ENCODE measurements at places on chromosomes 12 and 14.

DNA sequence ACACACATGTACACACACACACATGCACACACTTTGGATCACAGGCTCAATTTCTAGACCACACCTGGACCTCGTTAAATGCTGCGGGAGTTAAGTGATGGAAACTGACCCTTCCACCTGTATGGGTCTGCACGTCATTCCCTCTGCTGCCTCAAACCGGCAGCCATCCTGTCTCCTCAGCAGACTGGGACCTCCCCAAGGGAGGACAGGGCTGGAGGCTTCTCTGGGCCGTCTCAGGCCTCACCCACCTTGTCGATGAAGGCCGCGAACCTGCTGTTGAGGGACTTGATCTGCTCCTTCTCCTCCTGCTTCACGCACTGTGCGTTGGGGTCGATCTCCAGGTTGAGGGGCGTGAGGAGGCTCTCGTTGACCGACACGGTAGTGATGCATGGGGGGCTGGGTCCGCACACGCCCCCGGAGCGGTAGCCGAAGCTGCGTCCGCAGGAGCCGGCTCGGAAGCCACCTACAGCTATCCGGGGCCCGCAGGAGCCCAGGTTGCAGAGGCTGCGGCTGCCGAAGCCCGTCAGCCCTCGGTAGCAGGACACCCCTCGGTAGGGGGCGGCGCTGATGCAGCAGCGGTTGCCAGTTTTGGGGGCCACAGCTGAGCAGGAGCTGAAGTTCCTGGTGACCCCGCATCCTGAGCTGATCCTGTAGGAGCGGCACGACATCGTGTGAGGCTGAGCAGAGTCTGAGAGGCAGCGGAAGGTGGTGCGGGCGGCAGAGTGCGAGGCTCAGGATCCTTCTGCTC, at the start of gene KRT85:
Gene KRT85, minus strand, starts transcription at position 744 of the 748 bp plus-strand sequence. Its CDS starts 76 bp downstream, at position 668.
- no peak for DNase-seq

GRCh38 chr12:9039397-9039977, 50.1 kb downstream of the KLRG1 start:
- DNase-seq: peak; percentile 72

DNA sequence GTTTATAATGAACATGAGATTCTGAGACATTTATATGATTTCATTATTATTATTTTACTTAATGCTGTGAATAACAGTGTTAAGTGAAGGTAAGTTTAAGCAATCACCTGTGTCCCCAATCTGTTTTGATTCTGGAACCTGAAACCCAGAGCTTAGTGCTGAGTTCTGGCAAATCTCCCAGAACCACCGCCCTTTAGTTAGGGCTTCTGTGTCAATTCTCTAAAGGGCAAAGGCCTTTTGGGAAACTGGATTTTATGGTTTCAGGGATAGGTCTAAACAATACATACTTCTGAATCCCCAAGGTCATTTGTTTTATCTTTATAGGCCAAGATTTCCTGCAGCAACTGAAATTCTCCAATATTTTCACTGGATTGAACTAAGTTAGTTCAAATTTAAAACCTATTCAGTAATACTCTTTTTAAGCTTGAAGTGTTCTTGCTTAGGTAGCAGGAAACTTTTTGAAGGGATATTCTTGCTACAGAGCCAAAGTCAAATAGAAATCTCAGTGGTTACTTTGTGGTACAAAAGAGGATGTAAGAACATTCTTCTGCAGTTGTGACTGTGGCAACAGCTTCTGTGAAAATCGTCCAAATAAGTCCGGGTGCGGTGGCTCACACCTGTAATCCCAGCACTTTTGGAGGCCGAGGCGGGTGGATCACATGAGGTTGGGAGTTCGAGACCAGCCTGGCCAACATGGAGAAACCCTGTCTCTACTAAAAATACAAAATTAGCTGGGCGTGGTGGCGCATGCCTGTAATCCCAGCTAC, 10.0 kb upstream of the PKP2 start:
- DNase-seq: peak; percentile 8

DNA sequence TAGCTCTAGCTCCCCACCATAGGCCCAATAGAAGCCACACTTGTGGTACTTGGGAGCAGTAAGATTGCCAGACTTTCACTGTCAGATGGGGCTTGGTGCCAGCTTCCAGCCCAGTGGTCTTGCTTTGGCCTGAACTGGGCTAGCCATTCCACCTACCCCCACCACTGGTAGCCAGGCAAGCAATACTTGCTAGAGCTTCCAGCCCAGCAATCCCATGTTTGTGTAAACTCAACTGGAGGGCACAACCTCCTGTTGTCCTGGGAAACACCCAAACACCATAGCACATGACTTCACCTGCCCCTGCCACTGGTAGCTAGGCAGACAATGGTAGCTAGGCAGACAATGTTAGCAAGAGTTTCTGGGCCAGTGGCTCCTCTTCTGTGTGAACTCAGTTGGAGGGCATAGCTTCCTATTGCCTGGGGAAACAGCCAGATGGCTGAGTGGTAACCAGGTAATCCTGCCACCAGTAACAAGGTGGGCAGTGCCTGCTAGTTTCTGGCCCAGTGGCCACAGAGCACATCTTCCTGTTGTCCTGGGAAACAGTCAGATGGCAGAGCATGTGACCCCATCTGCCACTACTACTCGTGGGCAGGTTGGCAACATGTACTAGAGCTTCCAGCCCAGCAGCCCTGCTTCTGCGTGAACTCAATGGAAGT, 5.6 kb upstream of the OR6C76 start:
- no peak for DNase-seq

- DNase-seq: no peak
These were observed at the start of gene MYH7 for GRCh38 chr14:23435543-23436326. TSS of gene MYH7 (minus strand) at chr14:23435660. CDS start at chr14:23433732, 1,928 bp downstream.

- DNase-seq: no peak
These were observed 97.9 kb downstream of the TNFAIP2 start for GRCh38 chr14:103220982-103221641.

GRCh38 chr12:80165746-80166145, 66.4 kb downstream of the OTOGL start:
- no peak for DNase-seq

- DNase-seq: no peak
These were observed 19.4 kb downstream of the MYRFL start for GRCh38 chr12:69844416-69844815.

Measured in inflammatory macrophage (primary cell).